Left lung (tissue), 14 donors: ENCODE measurements at places on chromosomes 16 and 17.
A peak's percentile ranks its signal among the peaks of the same experiment; 100 is the strongest.

- no peak for DNase-seq
Observed at GRCh38 chr17:63629627-63630026, 7.4 kb downstream of the MAP3K3 start.

GRCh38 chr17:46894476-46895151 lies 28.3 kb upstream of the GOSR2 start:
- peak; percentile 28 for DNase-seq

DNA sequence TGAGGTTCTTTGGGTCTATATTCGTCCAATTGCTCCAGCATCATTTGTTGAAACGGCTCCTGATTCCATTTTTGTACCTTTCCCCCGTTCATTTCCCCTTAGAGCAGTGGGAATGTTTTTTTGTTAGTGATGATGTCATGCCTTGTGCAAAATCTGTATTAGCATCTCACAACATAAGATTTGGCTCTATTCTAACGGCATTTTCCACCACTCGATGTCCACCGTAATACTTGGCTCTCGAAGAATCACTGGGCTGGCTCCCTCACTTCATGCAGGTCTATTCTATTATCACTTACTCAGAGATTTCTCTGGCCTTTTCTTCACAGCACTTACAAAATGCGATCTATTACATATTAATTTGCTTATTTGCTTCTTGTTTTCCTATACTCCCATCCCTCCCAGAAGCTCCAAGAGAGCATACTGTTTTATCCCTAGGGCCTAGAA lies 571 bp upstream of the NME1 start:
- peak; percentile 45 for DNase-seq

- DNase-seq: no peak
Observed at GRCh38 chr16:12767897-12768296, 35.8 kb downstream of the CPPED1 start.

GRCh38 chr16:3857189-3858043 lies 23.1 kb downstream of the CREBBP start:
- DNase-seq: no peak

GRCh38 chr16:20074099-20074991 lies 655 bp upstream of the GPR139 start:
- no peak for DNase-seq
